T1000 (cell line): ENCODE measurements at places on chromosomes 4 and X.

DNA sequence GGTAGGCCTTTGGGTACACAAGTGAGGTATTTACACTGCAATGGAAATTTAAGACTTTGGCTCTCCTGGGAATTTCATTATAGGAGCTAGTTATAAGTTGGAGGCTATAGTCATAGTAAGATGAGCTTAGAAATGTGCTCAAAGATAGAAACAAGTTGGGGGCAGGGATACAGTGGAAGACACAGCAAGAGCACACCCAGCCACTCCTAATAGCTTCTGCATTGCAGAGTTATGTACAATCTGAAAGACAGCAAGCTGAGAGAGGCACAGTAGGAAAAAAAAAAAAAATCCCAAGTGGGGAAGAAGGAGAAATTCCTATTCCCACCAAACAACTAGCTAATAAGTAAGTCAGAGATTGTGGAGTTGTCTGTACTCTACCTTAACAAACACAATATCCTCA, 41.9 kb upstream of the TAF9B start:
- no peak for DNase-seq

DNA sequence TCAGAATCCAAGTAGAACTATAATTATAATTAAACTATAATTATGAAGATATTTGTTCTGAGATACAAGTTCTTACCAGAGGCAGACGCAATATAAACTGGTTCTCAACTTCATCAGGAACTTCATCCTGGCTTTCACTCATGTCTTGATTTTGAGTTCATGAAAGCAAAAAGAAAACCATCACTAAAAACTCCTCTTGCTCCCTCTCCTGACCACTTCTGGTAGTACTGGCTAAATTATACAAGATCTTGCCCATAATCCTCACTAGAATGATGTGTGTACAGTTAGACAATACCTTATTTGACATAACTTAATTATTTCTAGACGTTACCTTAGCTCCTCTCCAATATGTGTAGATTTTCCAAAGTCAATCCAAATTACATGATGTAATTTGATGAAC, 3.7 kb downstream of the TAF7L start:
- no peak for DNase-seq

- DNase-seq, result no peak
Measured at GRCh38 chr4:37685161-37685822, 884 bp downstream of the RELL1 start.

DNA sequence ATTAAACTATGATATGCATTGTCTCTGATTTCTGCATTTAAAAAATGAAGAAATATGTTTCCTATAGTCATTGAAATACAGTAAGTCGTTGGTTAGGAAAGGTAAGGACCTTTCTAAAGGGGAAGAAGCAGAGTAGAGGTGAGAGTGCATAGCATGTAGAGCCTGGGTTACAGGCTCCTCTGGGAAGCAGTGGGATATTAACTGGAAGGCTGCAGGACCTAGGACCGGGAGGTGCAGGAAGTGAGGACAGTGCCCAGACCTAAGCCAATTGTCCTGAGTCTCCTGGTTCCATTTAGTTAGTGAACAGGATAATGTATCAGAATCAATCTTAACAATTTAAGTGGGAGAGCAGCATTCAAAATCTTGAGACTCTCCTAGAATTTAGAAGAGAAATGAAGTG, 237.1 kb upstream of the NUDT6 start:
- no peak for DNase-seq

DNA sequence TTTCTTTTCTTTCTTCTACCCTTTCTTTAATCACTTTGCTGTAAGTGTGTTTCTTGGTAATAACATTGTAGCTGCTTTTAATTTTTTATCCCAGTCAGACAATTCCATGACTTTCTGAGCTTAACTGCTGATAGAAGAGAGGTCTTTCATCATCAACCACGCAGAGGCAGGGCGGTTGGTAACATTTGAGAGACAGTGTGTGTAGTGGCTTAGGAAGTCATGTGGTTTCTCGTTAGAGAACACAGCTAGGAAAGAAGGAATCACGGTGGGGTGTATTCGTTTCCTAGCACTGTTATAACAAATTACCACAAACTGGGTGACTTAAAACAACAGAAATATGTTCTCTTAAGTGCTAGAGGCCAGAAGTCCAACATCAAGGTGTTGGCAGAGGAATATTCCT, 11.5 kb downstream of the PRPS2 start:
- no peak for DNase-seq

DNA sequence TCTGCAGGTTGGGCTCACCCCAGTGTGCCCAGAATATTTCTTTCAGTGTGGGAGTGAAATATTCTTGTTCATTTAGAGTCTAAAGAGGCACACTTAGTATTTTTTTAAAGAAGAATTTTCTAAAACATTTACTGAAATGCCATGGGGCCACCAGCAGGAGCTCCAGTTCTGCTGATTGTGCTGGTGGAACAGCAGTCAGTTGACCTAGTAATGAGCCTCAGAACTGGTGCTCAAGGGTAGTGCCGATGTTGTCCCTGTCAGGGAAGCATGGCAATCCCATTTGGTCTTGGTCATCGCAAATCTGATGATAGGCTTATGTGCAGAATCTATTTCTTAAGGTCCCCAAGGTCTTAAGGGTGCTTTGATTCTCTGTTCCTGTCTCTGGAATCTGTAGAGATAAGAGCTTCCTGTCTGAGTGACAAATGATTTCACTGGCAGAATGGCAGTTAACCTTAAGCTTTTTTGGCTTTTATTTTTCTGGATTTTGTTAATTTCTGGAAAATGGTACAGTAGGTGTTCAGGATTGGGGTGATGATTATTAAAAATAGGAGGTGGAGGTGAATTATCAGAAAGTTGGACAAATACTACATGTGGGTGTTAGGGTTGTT, 31.3 kb downstream of the JADE1 start:
- DNase-seq, result no peak

DNA sequence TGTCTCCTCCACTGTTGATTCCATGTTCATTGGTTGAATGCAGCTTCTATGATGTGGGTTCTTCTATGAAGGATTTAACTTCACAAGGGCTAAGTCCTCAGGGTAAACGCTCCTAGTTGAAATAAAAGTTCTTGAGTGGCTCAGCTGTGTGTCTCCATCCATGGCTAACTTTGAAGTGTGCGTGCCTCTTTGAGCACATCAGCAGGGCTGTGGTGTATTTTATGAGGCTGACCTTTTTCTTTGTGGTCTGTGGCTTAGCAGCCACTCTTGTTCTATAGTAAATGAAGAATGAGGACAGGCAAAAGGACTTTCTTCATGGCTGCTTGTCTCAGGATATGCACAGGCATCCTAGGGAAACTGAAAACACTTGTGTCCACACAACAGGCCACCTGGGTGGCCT, 88.5 kb downstream of the KIT start:
- peak; percentile 17 for DNase-seq

DNA sequence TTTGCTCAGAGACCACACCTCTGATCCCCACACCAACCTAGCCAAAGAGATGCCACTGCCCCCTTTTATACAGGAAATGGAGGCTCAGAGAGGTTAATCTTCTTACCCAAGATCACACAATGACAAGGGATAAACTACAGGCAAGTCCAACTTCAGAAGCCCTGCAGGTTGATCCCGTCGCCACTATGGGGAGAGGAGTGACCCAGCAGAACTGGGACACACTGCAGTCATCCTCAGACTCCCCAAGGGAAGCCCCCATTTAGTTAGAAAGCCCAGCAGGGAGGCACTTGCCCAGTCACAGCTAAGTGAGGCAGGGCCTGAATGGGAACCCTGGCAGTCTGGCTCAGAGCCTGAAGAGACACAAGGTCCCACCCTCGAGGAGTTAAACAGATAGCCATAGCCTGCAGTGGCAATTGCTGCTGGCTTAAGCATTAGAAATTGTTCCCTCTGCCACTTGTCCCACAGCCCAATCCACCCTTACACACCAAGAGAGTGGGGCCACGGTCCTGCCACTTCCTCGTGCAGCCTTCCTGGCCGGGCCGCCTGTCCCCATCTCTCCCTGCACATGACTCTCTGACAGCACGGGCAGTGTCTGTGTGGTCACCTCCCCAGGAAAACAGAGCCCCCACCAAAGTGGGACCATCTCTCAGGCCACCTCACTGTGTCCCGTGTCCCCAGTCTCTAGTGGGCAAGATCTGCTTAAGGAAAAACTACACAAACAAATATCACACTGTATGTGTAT, 2.7 kb downstream of the JAKMIP1 start:
- no peak for DNase-seq
